ENCODE measurements at places on chromosomes 1 and 21. TPM values are rescaled to one million over a fixed set of nuclear protein-coding genes. Genes with fewer than 3 reads are reported as not detected.

Gene JMJD4
- 25.3 TPM for total RNA-seq

Gene PYHIN1
- not detected for total RNA-seq

Gene PPIAL4G
- total RNA-seq: not detected

Gene SASS6
- 10.1 TPM for total RNA-seq

Gene LRRIQ3
- total RNA-seq: 0.23 TPM

- no peaks in the 10 kb centered on the region for H3K27me3 ChIP-seq
- no peak overlapping the region for H3K4me3 ChIP-seq
- no peaks in the 10 kb centered on the region for H3K36me3 ChIP-seq
- H3K27ac ChIP-seq: no peak overlapping the region
- DNase-seq: no peak
- peaks cover 38% of the 10 kb centered on the region for H3K4me1 ChIP-seq
Observed at GRCh38 chr1:156898161-156898566, 4.6 kb downstream of the PEAR1 start.

GRCh38 chr1:151251656-151252470 is 2.7 kb upstream of the PSMD4 start:
- H3K27me3 ChIP-seq: no peaks in the 10 kb centered on the region
- H3K4me1 ChIP-seq: peaks cover 8% of the 10 kb centered on the region
- peak; percentile 76 for DNase-seq
- no peak overlapping the region for H3K4me3 ChIP-seq
- H3K27ac ChIP-seq: no peak overlapping the region

DNA sequence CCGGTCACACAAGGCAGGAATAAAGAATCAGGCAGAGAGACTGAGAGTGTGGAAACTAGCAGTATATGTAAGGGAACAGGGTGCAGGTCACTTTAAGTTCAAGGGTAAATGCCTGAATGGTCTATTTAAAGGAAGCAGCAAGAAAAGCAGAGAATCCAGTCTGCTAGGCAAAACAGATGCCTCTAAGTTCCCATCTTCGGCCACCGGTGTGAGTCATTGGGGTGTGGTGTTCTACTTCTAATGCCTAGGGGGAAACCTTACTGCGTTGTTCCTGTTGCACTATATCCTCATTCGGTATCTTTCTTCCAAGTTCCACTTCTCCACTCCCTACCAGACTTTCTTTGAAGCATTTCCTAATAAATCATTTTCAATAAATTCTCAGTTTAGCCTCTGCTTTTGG is 259.9 kb downstream of the HHIPL2 start:
- H3K4me3 ChIP-seq: no peak overlapping the region
- no peak overlapping the region for H3K27ac ChIP-seq
- H3K36me3 ChIP-seq: no peaks in the 10 kb centered on the region
- H3K27me3 ChIP-seq: no peaks in the 10 kb centered on the region

- no peaks in the 10 kb centered on the region for H3K36me3 ChIP-seq
- DNase-seq: no peak
- peaks cover 32% of the 10 kb centered on the region for H3K4me1 ChIP-seq
- peak within 1 kb of the TSS; percentile 82 for H3K27ac ChIP-seq
- peak within 1 kb of the TSS; percentile 86 for H3K4me3 ChIP-seq
- no peaks in the 10 kb centered on the region for H3K27me3 ChIP-seq
Observed at GRCh38 chr1:65420590-65421350, at the start of the genes LEPR and LEPROT. Gene LEPR (plus strand): TSS chr1:65420668. CDS start chr1:65565566, 144,898 bp downstream. Gene LEPROT (plus strand): TSS chr1:65420668. CDS start chr1:65420725, 57 bp downstream.
